ENCODE measurements at places on chromosomes 12 and 14.
A peak's percentile ranks its signal among the peaks of the same experiment; 100 is the strongest.

GRCh38 chr12:113161415-113162016 is 12.0 kb downstream of the CFAP73 start:
- DNase-seq: no peak

GRCh38 chr14:89028462-89029134 is 204.1 kb downstream of the TTC8 start:
- no peak for DNase-seq

DNA sequence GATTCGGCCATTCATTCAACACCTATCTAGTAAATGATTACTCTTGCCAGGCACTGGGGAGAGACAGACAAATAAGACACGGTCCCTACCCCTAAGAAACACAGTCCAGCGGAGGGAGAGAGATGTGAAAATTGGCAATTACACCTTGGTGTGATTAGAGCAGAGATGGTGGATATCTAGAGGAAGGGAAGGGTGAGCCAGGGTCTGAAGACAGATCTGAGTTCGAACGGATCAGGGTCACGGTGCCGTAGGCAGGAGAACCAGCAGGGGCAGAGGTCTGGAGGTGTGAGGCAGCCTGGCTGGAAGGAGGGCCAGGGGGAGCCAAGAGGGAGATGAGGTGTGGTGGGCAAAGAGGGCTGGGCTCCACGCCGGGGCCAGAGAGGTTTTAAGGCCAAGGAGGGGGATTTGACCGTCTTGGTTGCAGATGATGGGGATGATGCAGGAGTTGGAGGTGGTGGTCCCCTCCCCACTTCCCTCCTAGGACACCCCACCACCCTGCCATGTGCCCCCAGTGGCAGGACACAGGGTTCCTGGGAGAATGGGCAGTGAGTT is 27.1 kb downstream of the FAM222A start:
- no peak for DNase-seq

DNA sequence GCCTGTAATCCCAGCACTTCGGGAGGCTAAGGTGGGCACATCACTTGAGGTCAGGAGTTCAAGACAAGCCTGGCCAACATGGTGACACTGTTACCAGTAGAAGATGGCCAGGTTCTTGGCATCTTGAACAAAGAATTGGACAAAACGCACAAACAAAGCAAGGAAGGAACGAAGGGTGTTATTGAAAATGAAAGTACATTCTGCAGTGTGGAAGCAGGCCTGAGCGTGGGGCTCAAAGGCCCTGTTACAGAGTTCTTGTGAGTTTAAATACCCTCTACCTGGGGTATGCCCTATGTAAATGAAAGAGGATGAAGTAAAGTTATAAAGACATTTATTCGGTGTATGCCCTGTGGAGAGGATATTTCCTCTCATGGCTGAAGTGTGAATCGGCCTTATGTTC is 20.8 kb upstream of the CDK17 start:
- DNase-seq: no peak

DNA sequence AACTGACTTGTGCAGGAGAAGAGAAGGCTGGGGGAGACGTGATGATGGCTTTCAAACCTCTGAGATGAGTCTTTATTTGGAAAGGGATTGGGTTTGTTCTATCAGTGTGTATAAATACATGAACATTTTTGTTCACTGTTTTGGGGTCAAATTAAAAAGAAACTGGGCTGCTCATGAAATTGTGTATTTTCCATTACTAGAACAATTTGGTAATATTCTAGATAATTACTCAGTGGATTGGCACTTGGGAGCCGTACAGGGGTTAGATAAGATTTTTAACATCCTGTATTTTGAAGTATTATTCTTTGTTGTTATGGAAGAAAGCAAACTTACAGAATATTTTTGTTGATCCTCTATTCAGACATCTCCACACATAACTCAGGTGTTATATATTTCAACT is 340.6 kb downstream of the PRKD1 start:
- DNase-seq: no peak

- DNase-seq: no peak
These were observed 64.9 kb downstream of the TMX1 start for GRCh38 chr14:51304941-51305340.

- no peak for DNase-seq
These were observed 35.7 kb downstream of the RAD9B start for GRCh38 chr12:110537605-110538409.

DNA sequence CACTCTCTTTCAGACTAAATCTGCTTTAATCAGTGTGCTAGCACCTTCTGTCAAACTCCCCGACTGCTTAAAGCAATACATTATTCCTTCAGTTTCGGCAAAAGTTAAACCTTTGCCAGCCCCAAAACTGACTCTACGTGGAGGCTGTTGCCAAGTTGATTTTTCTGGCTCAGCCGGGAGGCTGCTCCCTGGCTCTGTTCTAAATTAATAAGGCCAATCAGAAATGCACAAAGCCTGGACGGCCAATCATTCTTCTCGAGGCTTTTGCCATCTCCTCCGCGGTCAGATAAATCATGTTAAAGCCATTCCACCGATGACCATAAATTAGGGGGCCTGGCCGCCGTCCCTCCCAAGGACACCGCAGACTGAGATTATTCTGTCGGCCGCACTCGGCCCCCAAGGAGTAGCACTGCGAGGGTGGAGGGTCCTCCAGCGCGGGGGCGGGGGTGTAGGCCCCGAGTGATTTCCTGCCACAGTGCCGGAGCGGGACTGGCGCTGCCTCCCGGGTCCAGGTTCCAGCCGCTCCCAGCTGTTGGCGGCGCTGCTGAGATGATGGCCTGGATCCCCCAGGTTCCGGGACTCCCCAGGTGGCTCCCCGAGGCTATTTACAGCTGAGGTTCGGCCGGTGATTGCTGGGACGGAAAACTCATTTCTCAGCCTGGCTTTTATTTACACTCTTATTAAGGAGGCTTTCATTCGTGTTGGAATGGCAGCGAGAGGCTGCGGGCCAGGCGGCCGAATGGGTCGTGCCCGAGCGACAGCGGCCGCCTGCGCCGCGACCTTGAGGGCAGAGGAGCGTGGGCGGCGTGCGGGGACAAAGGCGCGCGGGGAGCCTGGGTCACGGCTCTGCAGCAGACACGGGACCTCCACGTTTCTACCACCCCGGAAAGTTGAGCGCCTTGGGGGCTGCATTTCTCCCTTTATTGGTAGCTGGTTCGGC is 165.1 kb downstream of the MON2 start:
- DNase-seq: no peak

DNA sequence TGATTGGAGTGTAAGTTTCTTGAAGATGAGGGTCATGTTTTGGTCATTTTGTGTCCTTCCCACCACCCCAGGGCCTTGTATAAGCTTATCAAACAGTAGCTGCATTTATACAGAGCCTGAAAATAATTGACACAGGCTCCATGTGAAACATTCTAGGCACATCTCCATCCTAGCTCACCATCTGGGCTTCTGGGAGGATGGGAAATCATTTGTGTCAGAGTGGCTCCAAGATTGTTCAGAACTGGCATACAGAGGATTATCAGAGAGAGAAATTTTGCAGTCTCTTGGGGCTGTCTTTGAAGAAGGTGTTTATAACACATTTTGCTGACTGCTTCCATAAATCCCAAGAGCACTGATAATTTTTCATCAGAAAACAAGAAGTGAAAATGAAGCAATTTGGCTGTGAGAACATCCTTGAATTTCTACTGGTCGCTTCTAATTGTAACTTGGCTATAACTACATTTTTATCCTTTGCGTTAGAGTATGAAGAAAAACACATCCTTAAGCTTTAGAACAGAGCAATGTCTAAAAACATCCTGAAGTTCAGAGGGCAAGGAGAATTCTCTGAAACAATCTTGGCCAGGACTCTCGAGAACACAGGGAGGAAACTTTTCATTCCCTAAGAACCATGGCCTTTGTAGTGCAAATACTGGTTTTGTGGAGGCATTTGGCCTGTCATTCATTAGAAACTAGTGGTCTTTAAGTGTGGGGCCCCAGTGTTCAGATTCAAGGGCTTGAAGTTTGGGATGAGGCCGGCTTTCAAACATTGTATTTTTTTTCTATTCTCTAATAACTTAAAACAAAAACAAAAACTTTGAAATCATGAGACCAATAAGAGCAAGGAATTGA is 151.1 kb downstream of the DACT1 start:
- no peak for DNase-seq

- DNase-seq: no peak
These were observed 132.4 kb downstream of the GCH1 start for GRCh38 chr14:54769951-54770863.

GRCh38 chr12:3418609-3419390 is 72.2 kb upstream of the PRMT8 start:
- DNase-seq: no peak

- no peak for DNase-seq
These were observed 868.8 kb upstream of the TMEM132C start for GRCh38 chr12:127398016-127398710.

DNA sequence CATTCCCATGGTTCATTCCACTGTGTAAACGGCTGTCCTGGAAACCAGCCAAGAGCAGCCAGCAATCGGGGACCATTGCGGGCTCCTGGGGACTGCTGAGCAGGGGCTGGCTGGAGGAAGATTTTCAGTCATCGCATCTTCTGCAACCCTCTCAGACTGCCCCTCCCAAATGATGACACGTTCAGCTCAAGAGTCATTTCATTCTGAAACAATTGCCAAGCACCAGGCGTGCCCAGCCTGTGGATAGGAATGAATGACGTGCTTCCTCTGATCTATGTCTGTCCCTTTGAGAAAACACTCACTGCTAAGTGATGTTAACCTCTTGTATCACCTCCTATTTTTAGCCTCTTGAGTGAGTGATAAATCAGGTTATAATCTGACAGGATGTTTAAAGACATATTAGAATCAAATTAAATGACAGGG is 62.0 kb downstream of the NDUFA12 start:
- DNase-seq: peak; percentile 8

GRCh38 chr12:10750385-10750727 is 27.2 kb upstream of the YBX3 start:
- DNase-seq: no peak

GRCh38 chr12:104454997-104455396 is 1.8 kb upstream of the CHST11 start:
- DNase-seq: no peak

GRCh38 chr12:121467638-121468498 is 68.0 kb downstream of the RNF34 start:
- DNase-seq: no peak

DNA sequence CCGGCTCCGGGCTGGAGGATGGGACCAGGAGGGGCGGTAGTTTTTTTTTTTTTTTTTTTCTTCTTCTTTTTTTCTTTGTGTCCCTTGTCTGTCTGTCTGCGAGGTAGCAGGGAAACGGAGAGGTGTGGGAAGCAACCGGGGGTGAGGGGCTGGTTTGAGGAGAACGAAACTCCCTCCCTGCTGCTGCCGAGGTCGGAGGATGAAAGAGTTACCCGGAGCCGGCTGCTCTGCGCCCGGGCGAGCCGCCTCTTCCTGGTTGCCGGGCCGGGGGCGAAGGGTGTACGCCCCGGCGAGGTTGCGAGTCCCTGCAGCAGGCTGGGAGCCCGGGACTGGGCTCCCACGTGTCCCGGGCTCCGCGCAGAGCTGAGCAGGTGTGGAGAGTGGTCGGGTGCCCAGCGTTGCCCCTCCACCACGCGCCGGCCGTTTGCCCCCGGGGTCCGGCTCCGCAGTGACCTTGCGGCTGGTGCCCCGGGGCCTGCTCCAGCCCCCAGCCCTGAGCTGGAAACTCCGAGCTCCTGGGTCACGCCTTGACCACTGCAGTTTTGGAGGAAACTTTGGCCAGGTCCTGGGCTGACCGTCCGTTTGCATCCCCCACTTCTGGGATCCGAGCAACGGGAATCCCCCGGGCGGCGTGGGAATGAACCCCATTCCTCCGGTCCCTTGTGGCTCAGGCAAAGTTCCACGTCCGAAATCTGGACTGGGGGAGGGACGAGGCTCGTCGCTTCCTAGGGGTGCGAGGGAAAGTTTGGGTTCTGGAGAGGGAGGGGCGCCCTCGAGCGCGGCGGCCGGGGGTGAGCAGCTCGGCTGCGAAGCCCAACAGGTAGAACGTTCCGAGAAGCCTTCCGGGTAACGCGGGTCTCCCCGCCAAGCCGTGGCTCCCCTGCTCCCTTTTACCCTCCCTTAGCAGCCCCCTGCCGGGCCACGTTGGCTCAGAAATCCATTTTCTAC is 1.3 kb downstream of the CHST11 start:
- DNase-seq: peak; percentile 48

DNA sequence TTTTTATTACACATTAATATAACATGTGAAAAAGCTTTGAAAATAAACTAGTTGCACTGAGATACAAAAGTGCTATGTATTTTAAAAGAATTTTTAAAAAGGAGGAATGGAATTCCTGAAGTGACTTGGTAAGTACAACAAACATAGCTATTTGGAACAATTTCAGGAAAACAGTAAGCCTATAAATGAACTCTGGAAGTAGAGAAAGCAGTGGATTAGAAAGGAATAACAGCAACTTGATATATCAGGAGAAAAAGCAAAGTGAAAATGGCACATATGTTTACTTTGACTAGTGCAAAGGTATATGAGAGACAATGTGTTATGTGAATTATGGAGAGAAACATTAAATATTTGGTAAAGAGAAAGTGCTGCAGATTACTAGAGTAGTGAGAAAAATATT is 811.7 kb downstream of the C12orf50 start:
- no peak for DNase-seq

- peak; percentile 31 for DNase-seq
These were observed 1.6 kb downstream of the DGKA start for GRCh38 chr12:55932551-55932910.

DNA sequence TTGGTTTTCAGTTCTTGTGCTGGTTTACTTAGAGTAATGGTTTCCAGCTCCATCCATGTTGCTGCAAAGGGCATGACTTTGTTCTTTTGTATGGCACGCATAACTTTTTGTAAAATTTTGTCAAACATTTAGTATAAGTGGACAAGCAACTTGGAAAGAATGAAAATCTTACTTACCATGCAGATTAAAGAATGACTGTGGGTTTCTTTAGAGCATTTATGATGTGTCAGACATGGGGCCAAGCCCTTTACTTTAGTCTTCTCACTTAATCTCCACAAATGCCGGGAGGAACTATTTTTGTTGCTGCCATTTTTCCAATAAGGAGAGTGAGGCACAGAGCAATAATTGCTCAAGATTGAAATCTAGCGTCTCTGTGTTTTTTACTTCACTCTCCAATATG is 652.5 kb upstream of the TBX3 start:
- no peak for DNase-seq

GRCh38 chr14:61671082-61671481 is 24.2 kb upstream of the HIF1A start:
- DNase-seq: no peak

- no peak for DNase-seq
These were observed 21.5 kb downstream of the BATF start for GRCh38 chr14:75543786-75544185.

DNA sequence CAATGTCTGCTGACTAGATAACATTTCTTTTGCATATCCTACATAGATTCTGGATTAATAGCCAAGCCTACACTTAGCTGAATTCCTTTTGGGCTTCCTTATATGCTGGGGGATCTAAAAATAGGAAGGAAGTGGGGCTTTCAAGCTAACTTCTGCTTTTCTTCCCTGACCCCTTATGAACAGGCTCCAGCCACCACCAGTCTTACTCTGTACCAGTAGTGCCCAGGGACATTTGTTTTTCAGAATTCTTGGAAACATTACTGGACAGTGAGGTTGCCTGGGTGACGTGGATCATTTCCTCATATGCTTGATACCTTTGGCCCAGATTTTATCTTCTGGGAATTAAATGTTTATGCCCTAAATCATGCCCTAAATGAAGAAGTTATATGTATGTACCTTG is 55.9 kb upstream of the SRRM4 start:
- DNase-seq: no peak
